ENCODE measurements at places on chromosomes 3 and 15. TPM values are rescaled to one million over a fixed set of nuclear protein-coding genes. Genes with fewer than 3 reads are reported as not detected.
A peak's percentile ranks its signal among the peaks of the same experiment; 100 is the strongest.

DNA sequence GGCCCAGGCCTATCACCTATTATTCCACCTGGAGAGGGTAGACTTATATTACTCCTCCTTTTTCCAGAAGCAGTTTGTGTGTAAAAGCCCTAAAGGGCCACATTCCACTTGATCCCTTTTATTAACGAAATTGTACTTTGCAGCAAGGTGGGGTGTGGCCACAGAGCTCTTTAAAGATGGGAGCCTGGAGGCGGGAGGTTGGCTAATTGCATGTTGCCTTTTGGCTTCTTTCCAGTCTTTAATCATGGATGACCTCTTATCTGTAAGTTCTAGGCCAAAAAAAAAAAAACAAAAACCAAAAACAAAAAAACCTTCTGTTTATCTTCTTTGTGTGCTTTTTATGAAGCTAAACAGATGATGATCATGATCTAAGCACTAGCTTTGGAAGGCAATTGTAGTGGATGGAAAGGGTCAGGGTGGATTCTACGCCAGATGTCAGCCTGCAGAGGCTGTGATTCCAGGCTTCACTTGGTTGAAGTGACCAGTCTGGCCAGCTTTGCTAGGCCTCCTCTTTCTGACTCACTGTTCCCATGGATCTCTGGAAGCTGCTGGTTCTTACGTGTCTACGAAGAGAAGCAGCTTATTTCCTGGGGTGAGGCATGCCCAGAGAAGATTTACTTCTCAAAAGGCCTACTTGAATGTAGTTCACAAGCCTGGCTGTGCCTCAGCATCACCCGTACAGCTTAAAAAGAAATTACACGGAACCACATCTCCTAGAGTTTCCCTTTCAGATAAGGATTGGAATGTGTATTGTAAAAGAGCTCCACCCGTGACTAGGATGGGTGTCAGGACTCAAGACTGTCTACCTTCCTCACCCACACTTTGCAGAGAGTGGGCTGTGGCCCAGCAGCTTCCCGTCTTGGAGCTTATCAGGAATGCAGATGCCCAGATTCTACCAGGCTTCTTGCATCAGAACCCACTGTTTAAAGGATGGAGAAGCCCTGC is 330.9 kb upstream of the C2CD4B start:
- no peak for DNase-seq

DNA sequence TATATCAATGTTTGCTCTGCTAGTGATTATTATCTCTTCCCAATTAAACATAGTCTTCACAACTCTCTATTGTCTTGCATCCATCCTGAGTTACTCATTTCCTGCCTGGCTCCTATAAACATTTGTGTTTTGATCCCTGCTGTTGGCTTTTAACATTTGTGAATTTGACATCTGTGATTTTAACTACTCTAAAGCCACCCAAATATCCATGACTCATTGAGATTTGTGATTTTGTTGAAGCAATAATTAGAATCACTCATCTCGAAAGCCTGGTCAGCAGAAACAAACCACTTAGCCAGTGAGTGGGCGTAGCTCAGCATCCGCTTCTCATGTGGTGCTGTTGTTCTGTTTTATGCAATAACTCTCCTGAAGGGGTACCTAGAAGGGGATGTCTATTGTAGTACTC is 174.3 kb upstream of the ZBTB20 start:
- no peak for DNase-seq

The RAD51 gene
- 1.7 TPM for total RNA-seq

DNA sequence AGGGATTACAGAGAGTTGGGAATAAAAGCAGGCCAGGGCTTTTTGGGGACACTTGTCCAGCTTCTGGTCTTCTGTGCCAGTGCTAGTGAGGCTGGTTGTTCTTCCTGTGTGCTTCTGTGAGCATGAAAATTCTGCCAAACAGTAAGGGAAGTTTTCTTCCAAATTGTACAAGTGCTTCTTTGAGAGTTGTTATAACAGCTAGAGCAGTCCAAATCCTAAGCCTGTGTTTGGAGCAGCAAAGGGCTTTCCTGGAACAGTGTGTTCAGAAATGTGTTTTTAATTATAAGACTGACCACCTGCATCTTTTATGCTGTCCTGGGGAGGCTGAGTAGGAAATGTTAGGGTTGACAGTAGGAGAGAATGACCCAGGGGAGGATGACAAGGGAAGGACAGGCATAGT is 223.0 kb upstream of the P2RY1 start:
- no peak for DNase-seq

DNA sequence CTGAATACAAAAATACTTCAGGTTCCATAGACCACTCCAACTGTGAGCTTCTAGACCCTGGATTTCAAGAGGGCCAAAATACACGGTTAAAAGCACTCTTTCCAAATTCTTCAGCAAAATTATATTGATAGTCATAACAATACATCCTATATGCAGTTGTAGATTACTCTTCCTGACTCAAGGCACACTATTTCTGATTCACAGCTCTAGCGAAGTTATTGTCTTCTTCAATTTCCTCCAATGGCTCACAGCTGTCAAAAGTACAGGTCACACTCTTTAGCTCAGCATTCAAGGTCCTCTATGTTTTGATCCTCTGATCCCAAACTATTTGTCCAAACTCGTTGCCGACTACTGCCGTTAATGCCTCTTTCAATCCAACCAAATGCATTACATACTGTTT is 13.5 kb upstream of the CCDC80 start:
- no peak for DNase-seq

DNA sequence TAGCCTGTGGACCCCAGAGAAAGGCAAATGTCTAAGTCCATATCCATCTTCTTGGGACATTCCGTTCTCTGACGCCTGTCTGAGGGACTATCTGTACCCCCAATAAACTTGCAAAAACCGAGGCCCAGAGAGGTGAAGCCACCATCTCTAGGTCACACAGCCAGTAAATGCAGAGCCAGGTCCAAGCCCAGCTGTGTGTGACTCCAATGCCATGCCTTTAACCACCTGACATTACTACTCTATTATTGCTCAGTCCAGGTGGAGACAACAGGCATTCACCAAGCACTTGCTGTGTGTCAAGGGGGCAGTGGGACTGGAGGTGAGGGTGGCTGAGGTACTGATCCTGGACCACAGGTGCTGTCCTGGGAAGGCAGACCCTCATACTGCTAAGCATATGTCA is 25.4 kb downstream of the CYP8B1 start:
- DNase-seq, result no peak

The MESP2 gene
- not detected for total RNA-seq

DNA sequence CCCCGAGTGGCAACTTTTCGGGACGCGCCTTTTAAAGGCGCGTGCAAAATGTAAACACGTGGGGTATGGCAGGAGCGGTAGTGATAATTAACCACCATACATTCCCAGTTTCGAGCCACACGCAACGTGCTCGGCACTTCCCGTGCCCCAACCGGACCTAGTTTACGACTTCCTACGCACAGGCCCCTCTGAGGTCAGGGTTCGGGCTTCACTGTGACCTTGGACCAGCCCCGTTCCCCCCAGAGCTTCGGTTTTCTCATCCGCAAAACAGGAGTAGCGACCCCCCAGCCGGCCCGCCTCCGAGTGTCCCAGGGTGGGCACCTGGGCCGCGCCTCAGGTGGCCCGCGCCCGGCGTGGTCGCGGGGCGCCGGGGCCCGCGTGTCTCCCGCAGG is 451 bp downstream of the CHCHD4 start:
- peak; percentile 81 for DNase-seq

GRCh38 chr3:63864008-63864964 is 619 bp downstream of the ATXN7 start:
- peak; percentile 59 for DNase-seq

DNA sequence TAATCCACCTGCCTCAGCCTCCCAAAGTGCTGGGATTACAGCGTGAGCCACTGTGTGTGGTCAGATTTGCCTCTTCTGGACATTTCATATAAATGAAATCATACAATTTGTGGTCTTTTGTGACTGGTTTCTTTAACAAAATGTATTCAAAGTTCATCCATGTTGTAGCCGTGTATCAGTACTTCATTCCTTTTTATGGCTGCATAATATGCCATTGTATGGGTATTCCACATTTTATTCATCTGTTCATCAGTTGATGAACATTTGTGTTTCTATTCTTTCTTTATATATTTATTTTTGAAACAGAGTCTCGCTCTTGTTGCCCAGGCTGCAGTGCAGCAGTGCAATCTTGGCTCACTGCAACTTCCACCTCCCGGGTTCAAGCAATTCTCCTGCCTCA is 25.8 kb downstream of the WDR76 start:
- DNase-seq, result no peak

GRCh38 chr3:100114413-100115030 is at the start of gene FILIP1L:
FILIP1L (minus strand) TSS chr3:100114501.
- DNase-seq, result no peak

- no peak for DNase-seq
Observed at GRCh38 chr3:172708921-172709773, 1.7 kb downstream of the NCEH1 start.

DNA sequence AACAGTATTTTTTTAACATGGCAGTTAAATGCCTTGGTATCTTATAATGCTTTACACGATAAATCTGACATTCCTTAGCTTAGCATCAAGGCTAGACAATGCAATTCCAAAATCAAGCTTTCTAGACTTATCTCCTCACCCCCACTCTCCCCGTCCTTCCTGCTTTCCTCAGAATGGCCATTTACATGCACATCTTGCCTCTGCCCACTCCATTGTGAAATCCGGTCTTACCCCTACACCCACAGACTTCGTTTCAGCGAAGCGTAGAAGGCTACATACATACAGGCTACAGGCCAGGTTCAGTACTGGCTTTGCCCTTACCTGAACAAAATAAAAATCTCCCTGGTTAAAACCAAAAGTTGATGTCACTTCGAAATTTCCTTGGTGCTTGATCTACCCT is 58.6 kb upstream of the SLC12A8 start:
- DNase-seq, result no peak

GRCh38 chr3:50627407-50628051 is 10.6 kb downstream of the MAPKAPK3 start:
- DNase-seq, result no peak

- no peak for DNase-seq
Observed at GRCh38 chr3:51686512-51687215, 15.6 kb downstream of the TEX264 start.

DNA sequence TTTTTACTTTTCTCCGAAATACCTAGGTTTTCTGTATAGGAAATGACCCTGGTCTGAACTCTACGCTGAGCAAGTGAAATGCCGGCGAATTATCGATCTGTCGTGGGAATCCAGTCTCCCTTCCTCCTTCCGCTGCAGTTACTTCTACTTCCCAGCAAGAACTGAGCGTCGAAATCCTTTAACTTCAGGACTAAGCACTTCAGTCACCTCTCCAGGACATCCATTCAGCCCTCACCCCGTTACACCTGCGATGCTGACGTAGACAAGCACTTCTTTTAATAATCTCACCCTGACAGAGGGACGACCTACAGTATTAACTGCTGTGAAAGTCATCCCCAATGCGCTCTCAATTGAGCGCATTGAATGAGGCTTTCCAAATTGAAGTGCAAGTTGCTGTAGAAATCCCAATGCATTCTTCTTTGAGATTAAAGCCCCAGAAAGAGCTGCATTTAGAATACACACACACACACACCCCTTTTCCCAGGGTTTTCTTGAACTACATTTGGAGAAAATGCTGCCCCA is 1.3 kb downstream of the TOP2B start:
- no peak for DNase-seq

The TOMM70 gene
- 30.2 TPM for total RNA-seq

- no peak for DNase-seq
Observed at GRCh38 chr3:81888914-81889557, 127.6 kb upstream of the GBE1 start.

DNA sequence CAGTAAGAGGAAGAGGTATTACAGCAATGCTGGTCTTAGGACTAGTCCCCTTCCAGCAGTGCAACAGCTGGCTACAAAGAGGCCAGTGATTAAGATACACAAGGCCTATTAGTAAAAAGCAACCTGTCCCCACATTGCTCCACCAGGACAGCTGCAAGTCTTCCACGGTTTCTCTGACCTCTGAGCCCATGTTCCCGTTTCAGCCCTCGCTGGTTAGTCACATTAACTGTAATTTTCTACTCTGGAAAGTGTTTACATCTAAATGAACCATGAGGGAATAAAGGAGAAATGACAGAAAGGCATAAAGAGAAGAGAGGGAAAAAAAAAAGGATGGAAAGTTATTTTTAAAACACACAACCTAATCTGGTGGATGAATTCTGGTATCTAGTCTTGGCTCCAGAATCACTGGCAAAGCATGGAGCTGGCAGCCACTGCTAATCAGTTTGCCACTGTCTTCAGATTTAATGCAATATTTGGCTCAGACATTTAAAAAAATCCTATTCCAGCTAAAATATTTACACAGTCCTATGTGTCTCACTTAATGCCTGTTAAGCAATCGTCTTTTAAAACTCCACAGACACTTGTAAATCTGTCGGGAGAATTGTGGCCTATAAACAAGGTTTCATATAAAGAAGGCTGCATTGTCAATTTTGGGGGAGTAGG is 154.9 kb downstream of the GREM1 start:
- no peak for DNase-seq

- DNase-seq, result no peak
Observed at GRCh38 chr15:96052572-96053030, 277.9 kb upstream of the NR2F2 start.

GRCh38 chr3:52216585-52217408 is 8.6 kb downstream of the TLR9 start:
- peak; percentile 83 for DNase-seq

GRCh38 chr3:189772584-189772983 is 141.4 kb downstream of the TP63 start:
- no peak for DNase-seq

DNA sequence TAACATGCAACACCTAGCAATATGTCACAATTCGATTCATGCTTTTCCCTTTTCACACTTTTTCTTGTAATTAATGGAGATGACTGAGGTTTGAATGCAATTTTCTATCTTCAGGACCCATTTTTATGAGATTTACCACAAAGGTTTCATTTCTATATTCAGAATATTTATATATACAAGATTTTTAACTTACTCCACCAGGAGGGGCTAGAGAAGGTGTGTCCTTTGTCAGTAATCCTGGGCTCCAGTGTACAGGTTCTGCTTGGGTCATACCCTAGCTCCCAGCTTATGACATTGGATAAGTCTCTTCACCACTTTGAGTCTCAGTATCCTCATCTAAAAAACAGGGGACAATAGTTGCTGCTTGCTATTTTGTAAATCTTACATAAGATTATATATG is 95.7 kb upstream of the SLC24A5 start:
- no peak for DNase-seq

The CKMT1A gene
- total RNA-seq, result not detected

The ULK3 gene
- total RNA-seq, result 21.0 TPM

The PLSCR5 gene
- not detected for total RNA-seq

GRCh38 chr3:79344876-79345871 is 422.6 kb downstream of the ROBO1 start:
- DNase-seq, result no peak

The CYP1A1 gene
- 12.5 TPM for total RNA-seq

The LTK gene
- total RNA-seq, result 1.9 TPM

- no peak for DNase-seq
Observed at GRCh38 chr3:98188545-98188944, 22.0 kb downstream of the OR5H15 start.

DNA sequence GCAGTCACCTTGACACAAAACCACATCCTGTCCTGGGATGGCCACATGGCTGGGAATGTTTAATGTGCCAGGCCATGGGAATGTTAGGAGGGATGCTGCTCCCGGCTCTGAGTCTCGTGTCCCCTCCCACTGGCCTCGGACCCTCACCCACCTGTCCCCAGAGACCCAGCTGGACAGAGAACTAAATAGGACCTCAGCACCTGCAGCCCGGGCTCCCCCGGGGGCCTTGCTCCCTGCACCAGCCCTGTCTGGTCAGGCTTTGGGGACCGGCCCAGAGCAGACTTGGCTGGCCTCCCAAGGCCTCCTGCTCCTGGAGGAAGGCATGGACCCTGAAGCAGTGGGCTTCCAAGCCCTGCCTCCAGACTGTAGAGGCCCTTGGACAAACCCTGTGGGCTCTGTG is 100.0 kb upstream of the IQSEC1 start:
- no peak for DNase-seq

All from right lobe of liver (tissue), 6 donors.